ENCODE measurements at places on chromosomes 13 and 19.

DNA sequence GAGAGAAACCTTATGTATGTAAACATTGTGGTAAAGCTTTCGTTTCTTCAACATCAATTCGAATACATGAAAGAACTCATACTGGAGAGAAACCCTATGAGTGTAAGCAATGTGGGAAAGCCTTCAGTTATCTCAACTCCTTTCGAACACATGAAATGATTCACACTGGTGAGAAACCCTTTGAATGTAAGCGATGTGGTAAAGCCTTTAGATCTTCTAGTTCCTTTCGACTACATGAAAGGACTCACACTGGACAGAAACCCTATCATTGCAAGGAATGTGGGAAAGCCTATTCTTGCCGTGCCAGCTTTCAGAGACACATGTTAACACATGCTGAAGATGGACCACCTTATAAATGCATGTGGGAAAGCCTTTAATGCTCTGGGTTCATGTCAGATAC is 24.7 kb downstream of the ZNF136 start:
- DNase-seq, result no peak

DNA sequence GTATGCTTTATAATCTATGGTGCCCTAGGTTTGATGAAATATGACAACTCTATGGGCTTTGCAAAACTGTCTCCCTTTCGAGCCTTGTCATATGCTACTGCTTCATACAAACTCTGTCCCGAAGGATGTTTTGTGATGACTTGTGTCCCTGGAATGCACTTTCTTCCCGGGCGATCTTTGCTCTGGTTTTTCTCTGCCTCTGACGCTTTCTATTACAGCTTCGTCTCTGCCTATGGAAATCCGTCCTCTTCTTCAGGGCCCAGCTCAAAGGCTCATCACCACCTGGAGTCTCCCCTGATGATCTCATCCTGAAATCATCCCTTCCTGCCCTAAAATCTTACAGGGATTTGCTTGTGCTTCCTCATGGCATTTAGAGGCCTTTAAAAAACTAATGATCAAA is 191.5 kb upstream of the KL start:
- no peak for DNase-seq

DNA sequence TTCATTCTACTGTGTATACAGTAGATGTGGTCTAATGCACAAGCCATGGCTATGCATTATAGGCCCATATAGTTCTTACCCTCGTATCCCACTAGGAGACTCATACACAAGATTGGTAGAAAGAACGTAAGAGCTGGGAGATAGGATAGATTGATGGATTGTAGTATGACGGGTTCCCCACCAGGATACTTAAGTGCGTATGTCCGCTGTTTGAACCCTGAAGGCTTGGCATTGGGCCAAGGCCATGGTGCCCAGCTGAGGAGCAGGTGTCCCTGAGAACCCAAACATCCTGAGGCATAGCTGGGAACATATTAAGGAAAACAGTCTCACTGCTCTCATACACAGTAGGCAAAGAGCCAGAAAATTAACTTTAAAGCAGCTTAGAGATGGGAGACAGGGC is 617.5 kb upstream of the KLF12 start:
- DNase-seq, result no peak

DNA sequence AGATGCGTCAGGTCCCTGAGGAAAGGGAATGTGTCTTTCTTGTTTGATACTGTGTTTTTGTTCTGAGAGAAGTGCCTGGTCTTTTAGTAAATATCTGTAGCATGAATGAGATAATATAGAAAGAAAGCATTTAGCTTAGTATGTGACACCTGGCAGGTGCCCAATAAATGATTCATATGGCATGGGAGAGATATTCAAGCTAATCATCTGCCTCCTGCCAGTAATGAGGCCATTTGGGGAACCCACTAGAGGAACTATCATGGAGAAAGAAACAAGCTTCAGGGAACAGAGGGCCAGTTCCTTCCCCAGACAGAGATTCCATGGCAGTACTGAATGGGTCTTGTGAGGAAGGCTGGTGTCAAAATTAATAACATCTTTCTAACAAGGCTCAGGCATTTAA is 603.9 kb downstream of the DCT start:
- DNase-seq, result no peak

GRCh38 chr13:28438598-28439334 is 56.2 kb downstream of the FLT1 start:
- DNase-seq, result no peak

GRCh38 chr13:59444210-59444857 is 719.4 kb downstream of the DIAPH3 start:
- no peak for DNase-seq

GRCh38 chr13:112603641-112604225 is 15.8 kb upstream of the TUBGCP3 start:
- DNase-seq, result no peak

DNA sequence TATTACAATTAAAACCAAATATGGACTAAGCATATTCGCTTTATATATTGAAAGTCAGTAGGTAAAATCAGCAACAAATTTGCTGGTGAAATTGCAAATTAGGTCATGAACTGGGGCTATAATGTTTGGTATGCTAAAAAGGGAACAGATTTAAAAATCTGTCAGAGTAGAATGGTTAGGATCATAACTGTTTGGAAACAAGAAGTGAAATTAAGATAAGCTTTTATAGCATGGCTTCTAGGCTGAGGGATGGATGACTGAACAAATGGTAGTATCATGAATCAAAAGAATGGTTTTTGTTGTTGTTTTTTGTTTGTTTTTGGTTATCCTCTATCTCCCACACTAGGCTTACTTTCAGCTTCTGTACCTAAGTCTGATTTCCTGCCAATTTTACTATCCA is 1090.4 kb downstream of the PCDH9 start:
- no peak for DNase-seq

DNA sequence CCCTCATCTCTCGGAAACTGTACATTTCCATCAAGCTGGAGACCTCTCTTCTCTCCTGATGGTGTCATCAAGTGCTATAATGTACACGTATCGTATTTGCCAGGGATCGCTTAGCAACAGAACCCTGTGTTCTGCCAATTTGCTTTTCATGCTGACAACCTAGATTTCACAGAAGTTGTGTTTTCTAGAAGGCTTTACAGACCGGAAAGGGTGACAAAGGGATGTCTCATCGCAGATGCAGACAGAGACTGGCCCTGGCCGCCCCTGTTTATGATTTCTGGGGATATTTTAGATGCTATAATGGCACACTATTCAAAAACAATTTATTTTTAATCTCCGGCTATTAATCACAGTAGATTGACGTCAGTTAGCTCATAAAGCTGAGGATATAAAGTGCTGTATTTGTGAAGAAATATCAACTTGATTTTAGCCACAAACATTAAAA is 291.4 kb downstream of the IRS2 start:
- DNase-seq, result no peak

DNA sequence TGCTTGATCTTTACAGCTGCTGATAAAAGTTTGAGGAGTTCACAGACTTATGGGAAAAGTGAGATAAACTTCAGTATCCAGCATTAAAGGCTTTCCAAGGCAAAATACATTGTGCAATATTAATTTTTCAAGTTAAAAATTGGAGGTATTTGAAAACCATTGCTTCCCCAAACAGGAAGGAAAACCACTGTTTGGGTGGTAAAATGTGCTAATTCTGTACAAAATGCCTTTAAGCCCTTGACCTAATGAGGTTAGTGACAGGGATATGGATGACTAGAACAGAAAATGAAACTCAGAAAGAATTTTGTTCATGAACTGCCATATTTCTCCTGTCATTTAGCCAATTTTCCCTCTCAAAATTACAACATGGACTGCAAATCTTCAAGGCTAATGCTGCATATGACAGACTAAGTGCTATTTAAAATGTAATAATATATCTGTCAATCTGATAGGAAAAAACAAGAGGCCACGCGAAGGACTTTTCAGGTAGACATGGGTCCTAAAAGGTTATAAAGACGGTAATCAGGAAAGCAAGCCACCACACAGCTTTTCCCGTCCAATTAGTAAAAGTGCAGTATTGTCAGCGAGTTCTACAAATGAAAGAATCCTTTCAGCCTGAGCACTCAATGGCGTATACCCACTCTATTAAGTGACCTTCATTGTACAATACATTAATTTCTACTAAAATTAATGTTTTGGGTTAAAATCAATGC is 212.8 kb downstream of the ENOX1 start:
- DNase-seq, result no peak

GRCh38 chr13:32629866-32630265 is 43.6 kb downstream of the PDS5B start:
- DNase-seq, result no peak

- DNase-seq, result no peak
Observed at GRCh38 chr13:39847336-39847735, 191.9 kb downstream of the COG6 start.

- DNase-seq, result no peak
Observed at GRCh38 chr13:35283856-35284255, 192.6 kb downstream of the MAB21L1 start.

- DNase-seq, result no peak
Observed at GRCh38 chr13:25489238-25489637, 117.5 kb downstream of the ATP8A2 start.

DNA sequence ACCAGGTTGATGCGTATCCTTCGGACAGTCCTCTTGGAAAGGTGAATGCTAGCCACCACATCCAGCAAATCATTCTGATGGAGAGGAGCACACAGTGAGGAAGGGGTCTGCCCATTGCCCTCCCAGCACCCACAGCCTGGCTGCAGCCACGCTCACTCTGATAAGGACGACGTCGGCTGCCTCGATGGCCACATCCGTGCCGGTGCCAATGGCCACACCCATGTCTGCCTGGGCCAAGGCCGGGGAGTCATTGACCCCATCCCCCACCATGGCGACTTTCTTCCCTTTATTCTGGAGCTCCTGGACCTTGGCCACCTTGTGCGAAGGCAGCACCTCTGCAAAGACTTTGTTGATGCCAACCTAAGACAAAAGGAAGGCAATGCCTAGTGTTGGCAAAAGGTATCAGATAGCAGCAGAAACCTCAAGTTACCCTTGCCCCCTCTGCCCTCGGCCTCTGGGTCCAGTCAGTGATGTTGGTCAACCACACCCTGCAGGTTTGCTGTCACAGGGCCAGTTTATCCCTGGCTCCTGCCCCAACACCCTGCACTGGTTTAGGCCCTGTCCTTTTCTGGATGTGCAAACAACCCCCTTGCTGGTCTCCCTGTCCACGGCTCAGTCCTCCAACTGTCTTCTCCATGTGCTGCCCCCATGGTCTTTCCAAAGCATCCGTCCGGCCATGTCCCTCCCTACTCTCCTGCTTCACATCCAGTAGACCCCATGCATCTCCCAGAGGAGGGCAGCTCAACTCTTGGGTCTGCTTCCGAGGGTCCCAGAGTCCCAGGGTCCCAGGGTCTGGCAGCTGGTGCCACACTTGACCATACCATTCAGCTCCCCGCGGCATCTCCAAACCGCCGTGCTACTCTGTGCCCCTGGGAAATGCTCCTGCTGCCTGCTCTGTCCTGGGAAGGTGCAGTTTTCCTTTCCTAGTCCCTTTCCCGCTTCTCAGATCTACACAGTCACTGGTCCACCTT is 73.6 kb downstream of the ATP7B start:
- DNase-seq, result no peak

DNA sequence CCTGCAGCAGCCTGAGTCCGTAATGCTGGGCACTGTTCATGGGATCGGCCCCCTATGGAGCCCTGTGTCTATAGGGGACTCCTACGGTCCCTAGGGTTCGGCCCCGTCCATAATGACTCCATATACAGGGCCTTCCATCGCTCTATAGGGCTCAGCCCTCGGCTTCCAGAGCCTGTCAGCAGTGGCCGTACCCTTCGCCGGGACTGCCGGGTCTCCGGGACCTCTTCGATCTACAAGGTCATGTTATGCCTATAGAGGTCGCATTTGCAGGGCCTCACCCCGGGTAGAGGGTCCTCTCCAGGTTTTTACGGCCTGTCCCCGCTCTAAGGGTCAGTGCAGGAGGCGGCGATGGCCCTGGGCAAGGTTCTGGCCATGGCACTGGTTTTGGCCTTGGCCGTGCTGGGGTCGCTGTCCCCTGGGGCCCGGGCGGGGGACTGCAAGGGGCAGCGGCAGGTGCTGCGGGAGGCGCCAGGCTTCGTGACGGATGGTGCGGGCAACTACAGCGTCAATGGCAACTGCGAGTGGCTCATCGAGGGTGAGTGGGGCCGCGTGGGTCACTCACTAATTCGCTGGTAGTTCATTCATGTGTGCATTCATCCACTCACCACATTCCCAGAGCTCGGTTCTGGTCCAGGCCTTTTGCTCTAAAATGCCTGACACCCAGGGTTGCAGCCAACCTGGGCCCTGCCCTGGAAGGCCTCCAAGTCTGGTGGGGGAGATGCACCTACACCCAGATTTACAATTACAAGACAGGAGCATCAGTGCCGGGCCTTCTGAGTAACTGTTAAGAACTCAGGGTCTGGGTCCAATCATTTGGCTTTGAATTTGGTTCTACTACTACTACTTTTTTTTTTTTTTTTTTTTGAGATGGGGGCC is 699 bp downstream of the MEGF8 start:
- DNase-seq, result no peak

GRCh38 chr13:28447989-28448388 is 46.9 kb downstream of the FLT1 start:
- no peak for DNase-seq

GRCh38 chr13:51832471-51833152 is 12.4 kb downstream of the TMEM272 start:
- no peak for DNase-seq

DNA sequence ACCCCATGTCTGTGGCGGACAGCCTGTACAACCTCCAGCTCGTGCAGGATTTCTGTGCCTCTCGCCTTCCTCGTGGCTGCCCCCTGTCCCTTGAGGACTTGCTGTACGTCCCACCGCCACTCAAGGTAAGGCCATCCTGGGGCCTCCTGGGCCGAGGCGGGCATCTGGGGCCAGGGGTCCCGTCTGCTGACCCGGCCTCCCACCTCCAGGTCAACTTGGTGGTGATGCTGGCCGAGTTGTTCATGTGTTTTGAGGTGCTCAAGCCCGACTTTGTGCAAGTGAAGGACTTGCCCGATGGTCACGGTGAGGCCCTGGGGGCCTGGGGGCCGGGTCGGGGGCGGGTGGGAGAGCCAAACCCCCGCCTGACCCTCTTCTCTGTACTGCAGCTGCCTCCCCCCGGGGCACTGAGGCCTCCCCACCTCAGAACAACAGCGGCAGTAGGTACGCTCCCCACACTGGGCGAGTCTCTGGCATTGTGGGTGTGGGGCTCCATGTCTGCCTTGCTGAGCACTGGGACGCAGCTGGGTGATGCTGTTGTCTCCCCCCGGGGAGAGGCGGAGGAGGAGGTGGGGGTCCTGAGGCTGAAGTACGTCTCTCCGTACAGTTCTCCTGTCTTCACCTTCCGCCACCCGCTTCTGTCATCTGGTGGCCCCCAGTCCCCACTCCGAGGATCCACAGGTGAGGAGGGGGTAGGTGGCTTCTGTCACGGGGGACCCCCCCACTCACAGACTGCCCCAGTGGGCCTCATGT is 15.0 kb downstream of the CAMSAP3 start:
- no peak for DNase-seq

GRCh38 chr19:55676889-55677505 is 2.0 kb downstream of the EPN1 start:
- DNase-seq, result no peak

GRCh38 chr19:42193706-42194105 is 23.8 kb downstream of the DEDD2 start:
- DNase-seq, result no peak

DNA sequence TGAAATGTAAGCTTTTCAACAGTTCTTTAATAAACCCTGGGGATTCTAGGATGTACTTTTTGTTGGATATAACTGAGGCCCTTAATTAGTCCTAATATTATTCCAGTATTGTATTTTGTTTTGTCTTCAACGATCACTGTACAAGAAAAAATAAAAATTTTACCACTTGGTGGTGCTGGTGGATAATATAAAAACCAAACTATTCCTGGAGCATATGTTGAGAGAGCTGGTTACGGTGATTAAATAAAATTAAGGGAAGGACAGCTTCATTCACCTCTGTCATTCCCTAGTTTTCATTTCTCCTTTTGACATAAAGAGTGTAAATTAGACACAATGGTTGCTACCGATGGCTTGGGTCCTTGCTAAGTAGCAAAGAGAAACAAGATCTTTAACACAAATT is 598.6 kb upstream of the PCDH20 start:
- no peak for DNase-seq
